Gastrocnemius medialis (tissue), 4 donors: ENCODE measurements at places on chromosomes 3 and 15. TPM values are rescaled to one million over a fixed set of nuclear protein-coding genes. Genes with fewer than 3 reads are reported as not detected.
A peak's percentile ranks its signal among the peaks of the same experiment; 100 is the strongest.

- no peak overlapping the region for H3K4me3 ChIP-seq
- no peaks in the 10 kb centered on the region for H3K36me3 ChIP-seq
- no peak overlapping the region for H3K27ac ChIP-seq
- H3K27me3 ChIP-seq: no peaks in the 10 kb centered on the region
- DNase-seq: no peak
Measured at GRCh38 chr15:101083336-101084045, 164.3 kb downstream of the LRRK1 start.

- no peaks in the 10 kb centered on the region for H3K27me3 ChIP-seq
- H3K27ac ChIP-seq: no peak overlapping the region
- no peaks in the 10 kb centered on the region for H3K36me3 ChIP-seq
- no peak overlapping the region for H3K4me3 ChIP-seq
- no peak for DNase-seq
Measured at GRCh38 chr3:165148876-165149441, 47.2 kb downstream of the SLITRK3 start.

DNA sequence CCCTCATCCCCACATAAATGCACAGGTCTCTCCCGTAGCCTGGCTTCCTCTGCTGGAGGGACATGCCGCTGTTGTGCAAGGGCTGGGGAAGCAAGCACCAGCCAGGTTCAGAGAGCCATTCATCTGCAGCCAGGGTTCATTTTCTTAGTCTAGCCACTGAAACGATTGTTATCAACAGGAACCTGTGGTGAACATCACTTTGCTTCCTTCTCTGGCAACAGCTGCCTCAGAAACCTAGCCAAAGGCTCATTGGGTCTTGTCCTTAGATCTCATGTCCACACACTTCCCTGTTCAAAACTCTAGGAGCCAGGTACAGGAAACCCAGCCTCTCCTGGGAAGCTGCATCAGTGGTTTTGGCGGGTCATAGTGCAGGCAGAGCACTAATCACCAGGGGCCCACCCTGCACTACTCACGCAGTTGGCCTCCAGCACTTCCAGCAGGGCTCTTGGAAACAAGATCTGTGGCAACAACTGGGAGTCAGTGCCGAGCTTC is 47.0 kb downstream of the OXNAD1 start:
- H3K27ac ChIP-seq: peak overlapping the region; percentile 73
- H3K4me3 ChIP-seq: no peak overlapping the region
- H3K4me1 ChIP-seq: peaks cover 25% of the 10 kb centered on the region
- H3K36me3 ChIP-seq: peaks cover 8% of the 10 kb centered on the region
- H3K27me3 ChIP-seq: no peaks in the 10 kb centered on the region
- peak; percentile 67 for DNase-seq

- H3K4me3 ChIP-seq: no peak overlapping the region
- no peaks in the 10 kb centered on the region for H3K36me3 ChIP-seq
- peak; percentile 46 for DNase-seq
- H3K27me3 ChIP-seq: no peaks in the 10 kb centered on the region
Measured at GRCh38 chr15:81859737-81860516, 185.9 kb downstream of the MEX3B start.

DNA sequence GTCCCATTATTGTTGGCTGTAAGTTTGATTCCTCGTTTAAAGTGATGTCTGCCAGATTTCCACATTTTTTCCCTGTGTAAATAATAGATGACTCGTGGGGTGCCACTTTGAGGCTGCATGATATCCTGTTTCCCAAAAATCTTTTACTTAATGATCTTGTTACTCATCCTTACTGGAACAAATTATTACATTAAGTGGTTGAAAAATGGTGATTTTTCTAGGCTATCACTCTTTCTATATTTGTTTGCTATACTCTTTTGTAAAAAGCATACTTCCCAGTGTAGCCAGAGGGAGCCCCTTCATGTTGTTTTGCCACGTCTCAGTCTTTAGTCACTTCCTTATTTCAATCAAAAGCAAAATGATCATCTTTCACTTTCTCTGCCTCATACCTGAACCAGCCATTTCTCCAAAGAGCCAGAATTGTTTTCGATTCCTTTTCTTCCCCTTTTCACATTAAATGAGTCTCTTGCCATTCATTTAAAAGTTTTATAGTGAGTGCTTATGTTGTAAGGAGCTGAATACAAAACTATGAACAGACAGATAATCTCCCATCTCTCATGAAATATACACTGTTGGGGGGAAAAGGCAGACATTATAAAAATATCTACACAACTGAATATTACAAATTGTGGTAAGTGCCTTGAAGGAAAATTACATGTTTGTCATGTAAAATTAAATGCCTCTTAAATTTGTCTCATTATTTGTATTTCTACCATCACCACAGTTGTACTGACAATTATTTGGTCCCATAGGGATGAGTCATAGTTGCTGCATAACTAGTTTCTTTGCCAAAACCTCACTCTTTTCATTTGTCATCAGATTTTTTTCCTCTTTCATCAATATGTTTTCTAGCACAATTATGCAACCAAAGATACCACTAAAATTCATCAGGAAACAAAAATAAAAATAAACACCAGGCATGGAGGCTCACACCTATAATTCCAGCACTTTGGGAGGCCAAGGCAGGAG is 41.5 kb downstream of the ADGRG7 start:
- H3K27ac ChIP-seq: no peak overlapping the region
- DNase-seq: no peak
- H3K27me3 ChIP-seq: no peaks in the 10 kb centered on the region

DNA sequence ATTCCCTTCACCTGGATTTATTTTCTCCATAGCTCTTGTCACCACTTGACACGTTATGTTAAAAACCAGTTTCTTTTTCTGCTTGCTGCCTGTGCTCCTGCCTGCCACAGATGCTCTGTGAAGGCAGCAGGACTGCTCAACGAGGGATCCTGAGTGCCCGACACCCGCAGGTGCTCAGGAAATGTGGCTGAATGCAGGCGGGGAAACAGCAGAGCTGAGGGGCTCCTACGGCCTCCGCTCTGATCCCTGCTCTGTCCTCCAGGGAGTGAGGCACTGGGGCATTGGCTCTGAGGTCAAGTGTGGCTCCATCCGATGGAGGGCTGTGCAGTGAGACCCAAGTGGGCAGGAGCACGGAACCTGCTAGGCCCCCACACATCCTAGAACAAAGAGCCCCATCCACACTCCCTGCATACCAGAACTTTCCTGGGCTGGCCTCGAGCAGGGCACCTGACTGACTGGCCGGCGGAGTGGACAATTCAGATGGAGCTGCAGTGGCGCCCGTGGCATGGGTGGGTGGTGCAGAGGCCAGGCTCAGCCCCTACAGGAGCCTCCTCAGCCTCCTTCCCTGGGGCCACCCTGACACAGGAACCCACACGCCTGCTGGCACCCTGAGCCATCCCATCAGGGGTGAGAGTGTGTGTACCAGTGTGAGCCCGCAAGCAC is 27.9 kb downstream of the IQSEC1 start:
- H3K4me1 ChIP-seq: no peaks in the 10 kb centered on the region
- no peak for DNase-seq
- H3K4me3 ChIP-seq: no peak overlapping the region
- H3K27ac ChIP-seq: no peak overlapping the region

DNA sequence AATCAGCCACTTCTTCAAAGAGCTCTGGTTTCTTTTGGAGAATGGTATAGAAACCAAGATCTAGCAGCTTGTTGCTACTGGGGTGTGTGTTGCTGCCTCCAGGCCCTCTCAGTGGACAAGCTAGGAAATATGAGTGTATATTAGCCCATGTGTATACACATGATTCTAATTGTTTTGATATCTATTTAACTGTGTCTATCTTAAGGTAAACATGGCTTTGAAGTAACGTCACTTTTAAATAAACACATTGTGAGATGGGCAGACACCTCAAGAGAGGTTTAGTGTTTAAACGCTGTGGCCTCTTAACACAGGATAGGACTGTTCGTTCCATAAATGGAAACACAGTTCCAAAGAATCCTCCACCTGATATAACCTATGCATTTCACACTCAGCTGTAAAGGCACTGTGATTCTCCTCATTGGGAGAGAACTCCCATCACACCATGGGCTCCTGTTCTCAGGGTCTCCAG is 87.0 kb downstream of the GMPS start:
- H3K27me3 ChIP-seq: no peaks in the 10 kb centered on the region
- H3K4me1 ChIP-seq: no peaks in the 10 kb centered on the region
- no peak overlapping the region for H3K4me3 ChIP-seq
- no peak for DNase-seq
- H3K36me3 ChIP-seq: no peaks in the 10 kb centered on the region
- H3K27ac ChIP-seq: no peak overlapping the region

DNA sequence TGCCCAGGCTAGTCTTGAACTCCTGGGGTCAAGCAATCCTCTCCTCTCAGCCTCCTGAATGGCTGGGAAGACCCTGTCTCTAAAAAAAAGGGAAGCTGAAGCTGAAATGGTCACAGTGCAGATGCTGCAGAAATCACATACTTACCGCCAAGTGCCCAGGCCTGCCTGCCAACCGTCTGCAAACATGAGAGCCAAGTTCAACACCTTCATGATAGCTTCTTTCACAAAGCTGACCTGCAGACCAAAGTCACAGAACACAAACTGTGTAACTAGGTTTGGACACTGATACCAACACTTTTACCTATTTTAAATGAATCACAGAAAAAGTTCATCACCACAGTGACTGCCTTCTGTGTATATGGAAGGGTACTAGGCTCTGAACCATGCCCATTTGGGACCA is 22.8 kb upstream of the CYFIP1 start:
- DNase-seq: no peak
- no peak overlapping the region for H3K4me3 ChIP-seq
- H3K4me1 ChIP-seq: no peaks in the 10 kb centered on the region
- no peak overlapping the region for H3K27ac ChIP-seq

- H3K36me3 ChIP-seq: no peaks in the 10 kb centered on the region
- no peaks in the 10 kb centered on the region for H3K27me3 ChIP-seq
- no peak for DNase-seq
- no peak overlapping the region for H3K27ac ChIP-seq
Measured at GRCh38 chr3:194836661-194837060, 151.0 kb downstream of the FAM43A start.

GRCh38 chr15:70487387-70487740 is 276.0 kb downstream of the UACA start:
- no peak overlapping the region for H3K27ac ChIP-seq
- DNase-seq: no peak
- H3K36me3 ChIP-seq: no peaks in the 10 kb centered on the region
- H3K4me1 ChIP-seq: no peaks in the 10 kb centered on the region

GRCh38 chr3:8985411-8985831 is 22.1 kb upstream of the RAD18 start:
- H3K27ac ChIP-seq: no peak overlapping the region
- H3K4me1 ChIP-seq: no peaks in the 10 kb centered on the region
- H3K27me3 ChIP-seq: no peaks in the 10 kb centered on the region

- peaks cover 1% of the 10 kb centered on the region for H3K27me3 ChIP-seq
- DNase-seq: no peak
- H3K4me3 ChIP-seq: no peak overlapping the region
- H3K27ac ChIP-seq: no peak overlapping the region
- H3K4me1 ChIP-seq: peaks cover 16% of the 10 kb centered on the region
Measured at GRCh38 chr15:74832826-74833225, 6.4 kb downstream of the CPLX3 start.

DNA sequence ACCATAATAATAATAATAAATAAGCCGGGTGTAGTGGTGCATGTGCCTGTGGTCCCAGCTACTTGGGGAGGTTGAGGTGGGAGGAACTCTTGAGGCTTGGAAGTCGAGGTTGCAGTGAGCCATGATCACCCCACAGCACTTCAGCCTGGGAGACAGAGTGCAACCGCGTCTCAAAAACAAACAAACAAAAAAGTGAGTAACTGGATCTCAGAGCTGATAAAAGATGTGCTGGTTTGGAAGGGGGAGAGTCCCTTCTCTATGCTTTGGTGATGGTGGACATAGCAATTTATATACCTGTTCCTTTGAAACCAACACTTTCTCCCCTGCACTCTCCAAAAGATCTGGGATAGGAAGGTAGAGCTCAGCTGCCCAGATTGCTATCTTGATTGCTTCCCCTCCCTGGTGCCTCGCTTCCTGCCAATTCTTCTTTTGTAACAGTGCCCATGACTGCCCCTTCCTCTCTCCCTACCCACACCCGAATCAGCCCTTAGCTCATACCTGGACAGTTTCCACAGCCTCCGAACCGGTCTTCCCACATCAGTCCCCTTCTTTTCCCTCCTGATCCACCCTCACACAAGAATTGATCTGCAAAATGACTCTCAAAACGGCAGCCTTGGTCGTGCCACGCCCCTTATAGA is 55.1 kb upstream of the UBE2E1 start:
- H3K4me3 ChIP-seq: no peak overlapping the region
- H3K36me3 ChIP-seq: no peaks in the 10 kb centered on the region
- H3K4me1 ChIP-seq: no peaks in the 10 kb centered on the region
- no peaks in the 10 kb centered on the region for H3K27me3 ChIP-seq
- H3K27ac ChIP-seq: no peak overlapping the region
- no peak for DNase-seq

GRCh38 chr3:9198899-9199335 is 50.5 kb downstream of the SRGAP3 start:
- H3K4me1 ChIP-seq: no peaks in the 10 kb centered on the region
- no peaks in the 10 kb centered on the region for H3K27me3 ChIP-seq
- H3K4me3 ChIP-seq: no peak overlapping the region
- no peak overlapping the region for H3K27ac ChIP-seq
- no peaks in the 10 kb centered on the region for H3K36me3 ChIP-seq
- no peak for DNase-seq

- no peaks in the 10 kb centered on the region for H3K4me1 ChIP-seq
- no peaks in the 10 kb centered on the region for H3K36me3 ChIP-seq
- no peak overlapping the region for H3K4me3 ChIP-seq
Measured at GRCh38 chr3:13214847-13215472, 141.7 kb upstream of the IQSEC1 start.

- no peak overlapping the region for H3K27ac ChIP-seq
- no peak for DNase-seq
Measured at GRCh38 chr3:108251265-108251664, 29.0 kb upstream of the IFT57 start.

DNA sequence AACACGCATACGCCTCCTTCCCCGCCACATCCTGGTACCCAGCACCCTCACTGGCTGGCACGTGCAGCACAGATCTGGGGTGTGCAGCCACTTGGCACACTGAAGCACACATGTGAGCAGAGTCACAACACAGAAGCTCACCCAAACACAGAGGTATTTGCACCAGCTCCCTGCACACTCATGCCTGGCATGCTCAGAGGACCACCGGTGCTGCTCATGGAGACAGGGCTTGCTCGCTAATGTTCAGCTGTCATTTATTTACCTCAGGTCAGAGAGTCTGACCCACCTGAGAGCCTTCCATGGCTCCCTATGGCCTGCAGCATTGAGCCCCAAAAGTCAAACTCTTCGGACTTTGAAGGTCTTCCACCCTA is 70.4 kb downstream of the ADAMTS7 start:
- H3K36me3 ChIP-seq: no peaks in the 10 kb centered on the region
- H3K4me1 ChIP-seq: no peaks in the 10 kb centered on the region
- H3K4me3 ChIP-seq: no peak overlapping the region
- no peak overlapping the region for H3K27ac ChIP-seq
- no peaks in the 10 kb centered on the region for H3K27me3 ChIP-seq

COL8A1 gene
- total RNA-seq: 8.6 TPM

AMT gene
- total RNA-seq: 1.1 TPM

CLDN18 gene
- total RNA-seq: not detected

DAZL gene
- not detected for total RNA-seq

RARB gene
- 3.0 TPM for total RNA-seq

CYP1A2 gene
- total RNA-seq: not detected

CPNE9 gene
- not detected for total RNA-seq

C3orf85 gene
- total RNA-seq: not detected

SLC28A1 gene
- 0.47 TPM for total RNA-seq
